ENCODE measurements at places on chromosomes 16 and 17. TPM values are rescaled to one million over a fixed set of nuclear protein-coding genes. Genes with fewer than 3 reads are reported as not detected.

Gene CLDN6
- 0.11 TPM for total RNA-seq

Gene KCTD5
- total RNA-seq: 27.8 TPM

DNA sequence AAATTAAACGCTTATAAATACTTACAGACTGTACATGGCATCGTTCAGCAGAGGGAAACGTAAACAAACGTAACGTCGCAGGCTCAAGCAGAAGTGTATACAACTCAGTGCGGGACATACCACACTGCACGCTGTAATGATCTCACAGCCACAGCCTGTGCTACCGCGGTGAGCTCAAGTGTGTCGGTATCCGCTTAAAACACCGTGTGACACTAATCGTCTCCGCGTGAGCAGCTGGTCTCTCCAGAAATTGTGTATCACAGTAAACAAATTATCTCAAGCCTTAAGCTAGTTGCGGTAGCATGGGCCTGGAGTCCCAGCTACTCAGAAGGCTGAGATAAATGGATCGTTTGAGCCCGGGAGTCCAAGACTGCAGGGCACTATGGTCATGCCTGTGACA, 115.3 kb downstream of the ANKRD11 start:
- DNase-seq: no peak

DNA sequence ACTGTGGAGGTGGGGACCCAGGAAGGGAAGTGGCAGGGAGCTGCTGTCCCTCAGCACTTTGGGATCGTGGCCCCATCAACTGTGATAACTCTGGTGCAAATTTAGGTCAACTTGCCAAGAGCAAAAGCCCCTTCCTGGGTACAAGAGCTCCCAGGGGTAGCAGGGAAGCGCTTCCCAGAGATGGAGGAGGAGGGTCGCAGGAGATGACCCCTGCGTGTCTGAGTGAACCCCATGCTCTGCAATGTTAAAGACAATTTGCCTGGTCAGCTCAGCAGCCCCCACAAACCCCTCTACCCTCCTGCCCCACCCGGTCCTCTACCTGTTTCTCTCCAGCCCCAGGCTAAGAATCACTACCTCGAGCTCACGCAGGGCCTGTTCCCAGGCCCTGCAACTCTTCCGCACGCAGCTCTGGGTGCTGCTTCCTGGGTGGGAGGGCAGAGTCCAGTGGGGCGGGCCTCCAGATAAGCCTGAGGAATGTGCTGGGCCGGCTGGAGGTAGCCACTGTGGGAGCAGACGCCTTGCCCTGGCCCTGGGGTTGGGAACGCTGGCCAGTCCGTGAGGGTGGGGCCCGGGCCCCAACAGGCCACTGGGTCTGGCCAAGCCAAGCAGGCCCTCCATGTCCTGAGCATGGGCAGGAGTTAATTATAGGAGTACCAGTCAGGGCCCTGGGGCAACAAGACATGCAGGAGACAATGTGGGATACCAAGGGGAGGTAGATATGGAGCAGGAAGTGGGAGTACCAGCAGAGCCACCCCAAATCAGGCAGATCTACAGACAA, 6.1 kb downstream of the DOK4 start:
- no peak for DNase-seq

GRCh38 chr17:77106874-77107358, 33.9 kb upstream of the SEC14L1 start:
- no peak for DNase-seq
